ENCODE measurements at places on chromosomes 11 and 22. TPM values are rescaled to one million over a fixed set of nuclear protein-coding genes. Genes with fewer than 3 reads are reported as not detected.
A peak's percentile ranks its signal among the peaks of the same experiment; 100 is the strongest.

DNA sequence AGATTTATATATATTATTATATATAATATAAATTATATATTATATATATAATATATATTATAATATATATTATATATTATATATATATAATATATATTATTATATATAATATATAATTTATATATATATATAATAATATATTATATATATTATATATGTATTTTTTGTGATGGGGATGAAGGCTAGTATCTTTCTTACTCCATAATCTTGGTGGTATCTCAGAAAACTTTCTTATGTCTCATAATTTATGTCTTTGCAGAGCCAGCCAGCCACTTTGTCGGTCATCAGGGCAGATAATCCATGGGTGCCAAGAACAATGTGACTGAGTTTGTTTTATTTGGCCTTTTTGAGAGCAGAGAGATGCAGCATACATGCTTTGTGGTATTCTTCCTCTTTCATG lies at the start of gene OR4S1:
Gene OR4S1, plus strand, starts transcription at position 301 of the 400 bp plus-strand sequence. Its CDS starts 0 bp downstream, at position 301.
- no peak for DNase-seq

- peak; percentile 52 for DNase-seq
Observed at GRCh38 chr22:48751539-48752437, 1075.9 kb downstream of the BRD1 start.

The RBM4 gene
- total RNA-seq = 134 TPM

- DNase-seq = no peak
Observed at GRCh38 chr11:70769106-70769505, 370.8 kb downstream of the CTTN start.

The UQCC3 gene
- total RNA-seq = 22.4 TPM

The MS4A10 gene
- not detected for total RNA-seq

The TMPRSS13 gene
- not detected for total RNA-seq

DNA sequence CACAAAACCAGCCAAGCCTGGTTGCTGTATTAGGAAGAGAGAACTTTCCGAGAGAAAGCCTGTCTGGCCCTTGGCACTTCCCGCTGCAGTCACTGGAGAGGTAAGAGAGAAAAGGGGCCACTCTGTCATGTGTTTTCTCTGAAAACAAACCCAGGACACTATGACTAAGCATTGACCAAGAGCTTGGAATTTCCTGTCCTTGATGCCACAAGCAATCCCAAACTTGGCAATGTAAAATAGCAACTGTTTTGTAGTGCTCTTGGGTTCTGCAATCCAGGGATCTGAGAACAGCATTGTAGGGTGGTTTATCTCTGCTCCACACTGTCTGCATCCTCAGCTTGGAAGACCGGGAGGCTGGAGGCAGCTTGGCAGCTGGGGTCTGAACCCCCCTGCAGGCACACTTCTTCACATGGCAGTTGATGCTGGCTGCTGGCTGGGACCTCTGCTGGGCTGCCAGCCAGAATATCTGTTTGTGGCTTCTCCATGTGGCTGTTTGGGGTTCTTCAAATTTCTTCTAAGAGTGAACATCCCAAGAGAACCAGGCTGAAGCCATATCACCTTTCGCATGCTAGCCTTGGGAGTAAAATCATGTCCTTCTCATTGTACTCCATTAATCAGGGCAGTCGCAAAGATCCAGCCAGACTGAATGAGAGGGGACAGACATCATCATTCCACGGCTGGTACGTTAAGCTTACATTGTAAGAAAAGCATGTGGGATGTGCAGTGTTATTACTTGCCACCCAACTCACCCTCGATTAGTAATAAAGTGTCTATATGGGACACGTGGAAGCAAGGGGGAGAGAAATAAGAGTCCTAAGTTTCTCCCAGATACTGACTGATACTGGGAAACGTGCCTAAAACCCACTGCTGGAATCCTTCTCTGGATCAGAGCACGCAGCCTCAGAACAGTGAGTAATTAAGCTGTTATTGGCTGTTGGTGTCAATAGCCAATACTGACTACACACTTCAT lies 537.4 kb upstream of the B3GAT1 start:
- DNase-seq = no peak

DNA sequence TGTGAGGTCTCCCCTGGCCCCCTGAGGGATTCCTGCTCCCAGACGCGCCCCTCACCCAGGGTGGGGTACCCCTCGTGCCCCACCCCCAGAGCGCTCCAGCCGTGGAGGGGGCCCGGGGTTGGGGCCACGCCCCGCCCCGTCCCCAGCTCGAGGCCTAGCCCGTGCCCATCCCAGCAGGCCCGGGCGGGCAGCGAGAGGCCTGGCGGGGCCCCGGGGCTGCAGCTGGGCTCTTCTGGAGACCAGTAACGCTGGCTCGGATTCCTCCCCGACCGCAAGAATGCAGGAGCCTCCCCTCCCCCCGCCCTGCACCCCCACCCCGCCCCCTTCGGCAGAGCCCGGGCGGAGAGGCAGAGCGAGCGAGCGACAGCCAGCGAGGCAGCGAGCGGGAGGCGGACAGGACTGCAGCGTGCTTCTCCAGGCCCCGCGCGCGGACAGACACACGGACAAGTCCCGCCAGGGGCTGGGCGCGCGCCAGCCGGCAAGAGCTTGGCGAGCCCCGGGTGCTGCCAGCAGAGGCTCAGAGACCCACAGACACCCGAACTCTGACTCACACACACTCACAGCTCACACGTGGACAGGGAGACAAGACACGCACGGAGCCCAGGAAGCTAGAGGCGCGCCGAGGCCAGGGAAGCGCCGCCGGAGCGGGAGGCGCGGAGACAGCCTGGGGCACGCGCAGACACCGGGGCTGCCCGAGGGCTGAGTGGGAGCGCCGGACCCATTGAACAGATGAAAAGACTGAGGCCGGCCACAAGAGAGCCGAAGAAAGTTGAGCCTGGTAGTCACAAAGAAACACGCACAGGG lies 15.2 kb downstream of the BCL9L start:
- DNase-seq = peak; percentile 94

The MUC5AC gene
- not detected for total RNA-seq

The PDE2A gene
- total RNA-seq = 2.9 TPM

The SEC14L6 gene
- total RNA-seq = 0.17 TPM

DNA sequence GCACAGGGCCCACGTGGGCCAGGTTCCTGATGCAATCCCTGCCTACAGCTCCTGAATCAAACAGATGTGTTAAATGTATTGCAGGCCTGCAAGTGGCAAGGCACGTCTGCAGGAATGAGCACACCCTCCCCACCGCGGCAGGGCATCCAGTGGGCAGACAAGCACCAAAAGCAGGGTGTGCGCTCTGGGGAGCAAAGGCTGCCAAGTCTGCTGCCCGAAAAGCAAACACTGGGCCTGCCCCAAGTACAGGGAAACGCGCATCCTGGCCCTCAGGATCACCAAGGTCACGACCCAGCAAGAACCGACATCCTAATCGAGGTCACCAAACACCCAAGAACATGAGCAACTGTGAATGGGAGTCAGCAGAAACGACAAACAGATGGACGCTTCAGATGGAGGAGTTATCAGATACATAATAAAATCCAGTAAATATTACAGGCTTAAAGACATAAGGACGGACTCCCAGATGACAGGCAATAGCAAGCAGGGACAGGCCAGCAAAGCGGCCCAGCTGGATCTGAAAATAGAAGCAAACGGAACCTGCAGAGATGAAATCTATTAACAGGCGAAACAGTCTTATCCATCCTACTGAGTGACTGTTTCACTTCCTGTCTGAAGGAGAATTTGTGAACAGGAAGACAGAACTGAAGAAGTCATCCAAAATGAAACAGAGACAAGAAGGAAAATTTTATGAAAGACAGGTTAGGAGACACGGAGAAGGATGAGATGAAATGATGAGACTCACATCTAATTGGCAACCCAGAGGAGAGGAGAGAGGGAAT lies 26.7 kb downstream of the CARS1 start:
- no peak for DNase-seq

DNA sequence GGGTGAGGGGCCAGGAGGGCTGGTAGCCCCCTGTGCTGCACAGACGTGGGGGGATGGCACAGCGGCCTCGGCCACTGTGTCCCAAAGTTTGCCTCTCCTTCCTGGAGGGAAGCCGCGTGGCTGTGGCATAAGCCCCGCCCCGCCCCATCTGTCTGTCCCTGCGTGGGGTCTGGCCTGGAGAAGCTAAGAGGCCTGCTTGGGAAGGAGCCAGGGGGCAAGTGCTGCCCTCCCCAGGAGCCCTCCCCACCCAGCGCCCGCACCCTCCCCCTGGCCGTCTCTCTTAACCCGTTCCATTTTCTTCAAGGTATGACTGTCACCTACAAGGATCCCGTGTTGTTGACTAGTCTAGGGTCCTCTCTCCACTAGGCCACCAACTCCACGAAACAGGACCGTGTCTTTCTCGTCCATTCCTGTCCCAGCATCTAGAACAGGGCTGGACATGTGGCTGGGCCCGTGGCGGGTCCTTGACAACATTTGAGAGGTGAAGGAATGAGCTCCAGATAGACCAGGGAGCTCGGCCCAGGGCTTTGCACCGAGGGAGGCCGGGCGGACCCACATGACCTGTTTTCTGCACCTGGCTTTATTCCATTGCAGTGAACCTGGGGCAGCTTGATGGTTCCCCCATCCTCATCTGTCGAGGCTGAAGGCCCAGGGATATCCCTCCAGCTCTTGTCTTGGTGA lies 428.0 kb downstream of the TBC1D22A start:
- no peak for DNase-seq

- peak; percentile 95 for DNase-seq
Observed at GRCh38 chr11:74311352-74311926, at the start of gene P4HA3. TSS of gene P4HA3 (minus strand) at chr11:74311640. CDS start at chr11:74311611, 29 bp downstream.

The GNB1L gene
- 38.2 TPM for total RNA-seq

DNA sequence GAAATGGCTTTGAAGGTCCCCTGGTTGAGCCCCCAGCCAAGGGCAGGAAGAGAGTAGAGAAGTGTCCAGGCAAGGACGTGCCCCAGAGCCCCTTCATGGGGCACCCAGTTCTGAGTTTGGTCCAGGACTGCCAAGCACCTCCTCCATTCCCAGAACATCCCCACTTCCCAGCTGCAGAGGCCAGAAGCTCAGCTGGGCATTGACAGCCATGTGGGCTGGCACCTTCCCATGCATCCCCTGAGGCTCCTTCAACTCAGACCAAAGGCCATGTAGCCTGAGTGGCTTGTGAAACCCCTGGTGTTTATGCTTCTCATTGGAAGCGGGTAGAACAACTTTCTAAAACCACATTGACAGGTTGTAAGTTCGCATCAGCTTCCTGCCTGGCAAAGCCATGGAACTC lies 789.6 kb downstream of the TBC1D22A start:
- no peak for DNase-seq

The SCUBE2 gene
- 1.4 TPM for total RNA-seq

- no peak for DNase-seq
Observed at GRCh38 chr11:120125024-120125423, 12.9 kb downstream of the TRIM29 start.

The IL18 gene
- total RNA-seq = not detected

DNA sequence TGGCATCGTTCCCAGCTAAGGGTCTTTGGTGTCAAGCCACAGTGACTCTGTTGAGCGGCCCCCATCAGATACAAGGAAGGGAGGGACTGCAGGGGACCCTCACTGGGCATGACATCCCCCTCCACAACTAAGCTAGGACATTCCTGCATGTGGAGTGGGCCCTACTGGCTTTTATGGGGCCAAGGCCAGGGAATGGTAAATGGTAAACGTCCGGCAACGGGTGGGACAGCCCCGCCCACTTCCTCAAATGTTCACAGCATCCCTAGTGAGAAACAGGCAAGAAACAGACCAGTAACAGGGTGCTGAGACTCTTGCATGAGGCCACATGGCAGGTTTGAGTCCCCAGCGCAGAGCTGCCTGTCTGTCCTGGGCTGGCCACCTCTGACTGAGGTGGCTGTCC lies 4.4 kb downstream of the TMPRSS6 start:
- no peak for DNase-seq

GRCh38 chr11:112841729-112842128 lies 119.5 kb upstream of the NCAM1 start:
- DNase-seq = no peak

The RHOD gene
- 8.7 TPM for total RNA-seq

GRCh38 chr11:8329336-8329735 lies 65.7 kb upstream of the LMO1 start:
- DNase-seq = no peak

The ADORA2A gene
- total RNA-seq = 7.0 TPM

DNA sequence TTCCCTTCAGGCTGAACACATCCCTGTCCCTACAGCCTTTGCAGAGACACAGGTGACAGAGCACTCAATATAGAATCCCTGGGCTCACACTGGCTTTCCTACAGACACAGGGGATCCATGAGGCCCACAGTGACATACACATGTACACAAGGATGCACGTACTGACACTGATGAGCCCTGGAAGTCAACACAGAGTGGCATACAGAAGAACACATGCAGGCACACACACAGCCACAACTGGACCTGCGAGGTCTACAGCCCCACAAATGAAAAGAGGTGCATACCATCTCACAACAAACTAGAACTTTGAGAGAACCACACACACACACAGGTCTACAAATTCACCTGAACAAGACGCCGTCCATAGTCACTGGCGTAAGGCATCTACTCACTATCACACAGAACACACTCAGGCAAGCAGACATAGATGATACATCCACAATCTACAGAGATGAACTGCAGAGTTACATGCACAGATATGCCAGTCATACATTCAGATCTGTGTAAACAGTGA lies 3.5 kb upstream of the ZNF74 start:
- DNase-seq = no peak

GRCh38 chr22:17707526-17707925 lies 66.7 kb downstream of the BID start:
- no peak for DNase-seq

The MS4A6A gene
- not detected for total RNA-seq

- no peak for DNase-seq
Observed at GRCh38 chr22:46605117-46605516, 15.1 kb upstream of the GRAMD4 start.

DNA sequence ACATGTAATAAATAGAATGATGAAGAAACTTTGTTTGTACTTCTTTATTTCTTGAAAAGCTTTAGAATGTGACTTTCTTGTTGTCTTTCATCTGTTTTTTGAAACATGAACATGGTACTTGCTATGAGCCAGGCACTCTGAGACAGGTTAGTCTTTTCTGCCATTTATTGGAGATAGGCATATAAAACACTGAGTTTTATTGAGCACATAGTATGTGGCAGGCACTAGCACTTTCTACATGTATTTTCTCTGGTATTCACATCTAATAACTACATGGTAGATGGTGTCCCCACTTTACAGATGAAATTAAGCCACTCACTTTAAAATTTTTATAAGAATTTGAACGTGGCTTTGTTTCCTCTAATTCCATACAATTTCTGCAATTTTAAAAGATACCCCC lies 7.7 kb upstream of the ANKRD42 start:
- DNase-seq = no peak

The OR5M10 gene
- total RNA-seq = not detected

- DNase-seq = peak; percentile 57
Observed at GRCh38 chr11:67345920-67346819, 7.2 kb downstream of the POLD4 start.

GRCh38 chr11:3170044-3170755 lies 5.1 kb upstream of the OSBPL5 start:
- DNase-seq = peak; percentile 36

Data from H7 (cell line).